Sigmoid colon (tissue), 7 donors: ENCODE measurements at places on chromosomes 1 and 21. TPM values are rescaled to one million over a fixed set of nuclear protein-coding genes. Genes with fewer than 3 reads are reported as not detected.
A peak's percentile ranks its signal among the peaks of the same experiment; 100 is the strongest.

DNA sequence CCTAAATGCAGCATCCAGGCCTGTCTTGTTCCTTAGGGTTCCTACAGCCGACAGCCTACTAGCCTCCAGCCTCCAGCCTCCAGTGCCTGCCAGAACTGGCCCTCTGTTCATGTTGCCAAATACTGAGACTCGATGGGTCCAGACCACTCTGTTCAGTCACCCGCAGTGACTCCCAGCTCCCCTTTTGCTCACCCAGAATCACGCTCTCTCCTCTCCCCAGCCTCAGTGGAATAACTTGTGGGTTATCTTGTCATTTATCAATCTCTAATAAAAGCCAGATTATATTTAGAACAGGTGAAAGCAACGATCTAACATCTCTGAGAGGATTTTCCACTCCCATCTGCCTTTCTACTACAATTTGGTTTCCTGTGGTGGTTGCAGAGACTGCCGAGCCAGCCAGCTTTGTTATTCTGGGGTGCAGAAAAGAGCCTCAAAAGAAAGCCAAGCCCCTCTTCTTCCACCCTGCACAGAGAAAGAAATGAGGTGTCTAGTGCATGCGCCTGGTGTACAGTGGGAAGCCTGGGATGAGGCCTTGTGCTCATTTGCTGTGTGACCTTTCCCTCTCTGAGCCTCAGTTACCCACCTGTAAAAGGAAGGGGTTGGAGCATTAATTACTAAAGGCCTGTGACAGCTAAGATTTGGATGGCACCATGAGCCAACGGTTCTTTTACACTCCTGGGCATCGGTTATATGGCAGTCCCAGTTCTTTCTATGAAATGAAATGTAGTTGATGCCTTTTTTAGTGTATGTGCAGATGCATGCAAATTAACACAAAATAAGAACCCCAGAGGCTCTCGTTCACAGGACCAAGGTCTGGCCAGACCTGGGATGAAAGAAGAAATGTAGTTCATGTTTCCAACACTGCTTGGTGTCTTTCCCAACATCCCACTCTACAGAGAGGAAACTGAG, 42.9 kb upstream of the ID3 start:
- no peak overlapping the region for H3K4me3 ChIP-seq
- H3K27me3 ChIP-seq, result no peaks in the 10 kb centered on the region
- no peaks in the 10 kb centered on the region for H3K36me3 ChIP-seq
- no peak overlapping the region for H3K27ac ChIP-seq

- no peaks in the 10 kb centered on the region for H3K36me3 ChIP-seq
- no peak for DNase-seq
- no peak overlapping the region for H3K27ac ChIP-seq
- H3K27me3 ChIP-seq, result no peaks in the 10 kb centered on the region
- no peaks in the 10 kb centered on the region for H3K4me1 ChIP-seq
Observed at GRCh38 chr1:29593601-29594382, 357.5 kb downstream of the PTPRU start.

DNA sequence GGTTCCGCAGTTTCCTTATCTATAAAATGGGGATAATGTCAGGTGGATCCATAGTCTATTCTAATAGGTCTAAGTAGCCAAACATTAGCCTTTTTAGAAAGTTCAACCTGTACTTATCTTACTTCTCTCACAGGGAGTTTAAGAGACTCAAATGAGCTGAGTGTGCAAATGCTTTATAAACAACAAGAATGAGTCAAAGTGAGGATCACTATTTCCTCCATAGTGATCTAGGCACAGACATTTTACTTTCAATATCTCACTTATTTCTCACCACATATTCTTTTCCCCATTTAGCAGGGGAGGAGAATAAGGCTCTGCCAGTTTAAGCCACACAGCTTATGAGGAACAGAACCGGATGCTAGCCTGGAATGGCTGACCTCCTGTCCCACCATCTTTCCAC, 92.1 kb upstream of the LMO4 start:
- H3K36me3 ChIP-seq, result no peaks in the 10 kb centered on the region
- no peaks in the 10 kb centered on the region for H3K4me1 ChIP-seq
- H3K4me3 ChIP-seq, result no peak overlapping the region
- no peak for DNase-seq
- H3K27ac ChIP-seq, result no peak overlapping the region
- no peaks in the 10 kb centered on the region for H3K27me3 ChIP-seq

DNA sequence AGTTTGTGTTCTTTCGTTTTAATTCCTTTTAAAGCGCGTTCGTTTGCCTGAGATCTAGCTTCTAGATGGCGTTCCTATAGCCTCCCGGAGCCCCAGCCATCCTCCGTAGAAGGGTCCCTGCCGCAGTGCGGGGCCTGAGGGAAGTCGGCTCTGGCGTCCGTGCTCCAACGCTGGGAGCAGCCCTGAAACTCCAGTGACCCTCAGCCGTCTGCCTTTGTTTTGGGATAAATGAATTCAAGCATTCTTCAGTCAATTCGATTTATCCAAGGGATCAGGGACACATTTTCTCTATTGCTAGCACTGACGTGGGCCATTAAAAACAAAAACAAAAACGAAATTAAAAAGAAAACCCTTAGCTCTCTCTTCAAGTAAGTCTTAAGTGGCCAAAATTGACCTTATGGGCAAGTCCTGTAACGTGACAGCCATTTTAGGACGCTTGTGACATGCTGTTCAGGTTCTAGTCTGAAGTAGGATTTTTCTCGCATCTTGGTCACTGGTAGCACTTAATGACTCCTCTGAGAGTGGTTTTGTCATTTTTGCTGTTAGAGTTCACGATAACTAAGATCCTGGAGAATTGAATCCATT, 742 bp upstream of the HSPA13 start:
- peaks cover 29% of the 10 kb centered on the region for H3K4me1 ChIP-seq
- H3K36me3 ChIP-seq, result no peaks in the 10 kb centered on the region
- DNase-seq, result no peak
- H3K4me3 ChIP-seq, result peak overlapping the region; percentile 88

GRCh38 chr1:7315316-7315715, 455.8 kb upstream of the VAMP3 start:
- no peak for DNase-seq
- H3K27ac ChIP-seq, result no peak overlapping the region
- H3K4me3 ChIP-seq, result no peak overlapping the region
- no peaks in the 10 kb centered on the region for H3K27me3 ChIP-seq

DNA sequence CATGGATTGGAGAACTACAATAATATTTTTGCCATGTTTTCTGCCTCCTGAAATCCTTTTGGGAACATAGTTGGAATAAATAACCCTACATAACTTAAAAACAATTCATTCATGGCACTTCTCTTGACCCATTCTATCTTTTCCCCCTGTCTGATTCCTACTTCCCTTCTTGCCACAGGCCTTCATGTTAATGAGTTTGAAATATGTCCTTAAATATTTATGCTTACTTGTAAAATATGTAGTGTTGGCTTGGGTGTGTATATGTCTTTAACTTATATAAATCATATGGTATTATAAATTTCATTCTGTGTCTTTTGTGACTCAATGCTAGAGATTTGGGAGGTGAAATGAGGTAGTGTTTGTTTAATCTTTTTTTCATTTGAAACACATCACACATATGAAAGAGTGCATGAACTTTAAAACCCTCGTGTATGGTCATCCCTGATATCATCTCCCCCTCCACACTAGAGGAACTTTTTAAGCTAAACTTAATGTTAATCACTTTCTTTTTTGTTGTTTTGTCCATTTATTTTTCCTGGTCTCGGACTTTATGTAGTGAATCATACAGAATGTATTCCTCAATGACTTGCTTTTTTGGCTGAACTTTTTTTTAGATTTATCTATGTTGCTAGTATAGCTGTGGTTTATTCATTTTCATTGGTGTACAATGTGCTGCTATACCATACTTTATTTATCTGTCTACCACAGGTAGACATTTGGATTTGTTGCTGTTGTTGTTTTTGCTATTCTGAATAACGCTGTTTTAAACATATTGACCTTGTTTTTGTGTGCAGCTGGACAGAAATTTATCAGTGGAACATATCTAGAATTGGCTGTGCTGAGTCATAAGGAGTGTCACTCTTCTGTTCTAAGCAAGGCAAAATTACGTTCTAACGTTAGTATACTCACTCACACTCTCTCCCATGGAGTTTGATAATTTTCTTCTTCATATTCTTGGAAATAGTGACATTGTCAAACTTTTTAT, 441.6 kb downstream of the PLPP3 start:
- H3K36me3 ChIP-seq, result no peaks in the 10 kb centered on the region
- H3K27ac ChIP-seq, result no peak overlapping the region
- no peak overlapping the region for H3K4me3 ChIP-seq
- no peaks in the 10 kb centered on the region for H3K27me3 ChIP-seq

DNA sequence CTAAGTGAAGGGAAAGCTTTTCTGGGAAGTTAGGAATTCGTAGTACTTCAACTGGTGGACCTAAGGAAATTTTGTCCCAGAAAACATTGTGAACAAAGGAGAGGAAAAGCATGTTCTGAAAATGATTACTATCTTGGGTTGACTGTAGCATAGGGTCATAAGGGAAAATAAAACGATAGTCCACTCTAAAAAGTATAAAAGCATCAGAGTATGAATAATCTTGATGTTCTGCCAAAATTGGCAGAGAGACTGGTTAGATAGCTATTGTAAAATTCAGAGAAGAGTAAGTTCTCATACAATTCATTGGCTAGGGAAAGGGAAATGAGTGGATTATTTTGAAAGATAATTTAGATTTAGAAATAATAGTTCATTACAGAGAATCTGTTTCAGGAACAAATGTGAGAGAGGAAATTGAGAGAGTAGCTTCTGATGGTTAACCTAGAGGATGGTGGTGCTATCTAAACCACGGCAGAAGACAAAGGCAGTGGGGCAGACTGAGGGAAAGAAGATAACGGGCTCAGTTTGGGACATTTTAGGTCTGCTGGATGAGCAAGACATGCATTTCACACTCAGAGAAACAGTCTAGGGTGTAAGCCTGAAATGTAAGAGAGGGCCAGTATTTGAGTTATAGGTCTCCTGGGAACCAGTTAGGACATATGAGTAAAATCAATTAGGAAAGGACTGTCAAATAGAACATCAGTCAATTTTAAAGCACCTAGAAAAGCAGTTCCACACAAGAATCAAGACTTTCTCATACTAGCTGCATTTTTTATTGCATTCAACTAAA, 799.3 kb upstream of the CXADR start:
- H3K36me3 ChIP-seq, result no peaks in the 10 kb centered on the region
- peaks cover 15% of the 10 kb centered on the region for H3K4me1 ChIP-seq
- no peak for DNase-seq

GRCh38 chr1:165476776-165477175, 31.9 kb upstream of the RXRG start:
- no peaks in the 10 kb centered on the region for H3K36me3 ChIP-seq
- DNase-seq, result no peak
- H3K4me1 ChIP-seq, result no peaks in the 10 kb centered on the region
- no peaks in the 10 kb centered on the region for H3K27me3 ChIP-seq
- no peak overlapping the region for H3K27ac ChIP-seq

- H3K27ac ChIP-seq, result no peak overlapping the region
- no peak overlapping the region for H3K4me3 ChIP-seq
- H3K36me3 ChIP-seq, result peaks cover 15% of the 10 kb centered on the region
- H3K4me1 ChIP-seq, result no peaks in the 10 kb centered on the region
- H3K27me3 ChIP-seq, result no peaks in the 10 kb centered on the region
Observed at GRCh38 chr1:1528301-1529267, 11.8 kb downstream of the TMEM240 start.

DNA sequence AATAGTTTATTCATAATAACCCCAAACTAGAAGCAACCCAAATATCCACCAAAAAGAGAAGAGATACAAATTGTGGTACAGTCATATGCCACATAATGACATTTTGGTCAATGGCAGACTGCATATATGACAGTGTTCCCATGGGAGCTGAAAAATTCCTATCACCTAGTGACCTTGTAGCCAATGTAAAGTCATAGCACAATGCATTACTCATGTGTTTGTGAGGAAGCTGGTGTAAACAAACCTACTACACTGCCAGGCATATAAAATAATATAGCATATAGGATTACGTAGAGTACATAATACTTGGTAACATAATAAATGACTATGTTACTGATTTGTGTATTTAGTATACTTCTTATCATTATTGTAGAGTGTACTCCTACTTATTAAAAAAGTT, 29.5 kb upstream of the SLFNL1 start:
- H3K27me3 ChIP-seq, result no peaks in the 10 kb centered on the region
- no peak overlapping the region for H3K4me3 ChIP-seq
- DNase-seq, result no peak
- peaks cover 6% of the 10 kb centered on the region for H3K4me1 ChIP-seq
- peaks cover 81% of the 10 kb centered on the region for H3K36me3 ChIP-seq
- no peak overlapping the region for H3K27ac ChIP-seq

DNA sequence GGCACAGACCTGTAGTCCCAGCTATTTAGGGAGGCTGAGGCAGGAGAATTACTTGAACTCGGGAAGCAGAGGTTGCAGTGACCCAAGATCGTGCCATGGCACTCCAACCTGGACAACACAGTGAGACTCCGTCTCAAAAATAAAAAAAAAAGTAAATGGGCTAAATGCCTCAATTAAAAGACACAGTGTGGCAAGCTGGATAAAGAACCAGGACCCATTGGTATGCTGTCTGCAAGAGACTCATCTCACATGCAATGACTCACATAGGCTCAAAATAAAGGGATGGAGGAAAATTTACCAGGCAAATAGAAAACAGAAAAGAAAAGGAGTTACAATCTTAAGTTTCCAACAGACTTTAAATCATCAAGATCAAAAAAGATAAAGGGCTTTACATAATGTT, 40.3 kb downstream of the ACBD6 start:
- no peaks in the 10 kb centered on the region for H3K4me1 ChIP-seq
- no peaks in the 10 kb centered on the region for H3K36me3 ChIP-seq
- H3K27ac ChIP-seq, result no peak overlapping the region
- no peak overlapping the region for H3K4me3 ChIP-seq
- H3K27me3 ChIP-seq, result no peaks in the 10 kb centered on the region

DNA sequence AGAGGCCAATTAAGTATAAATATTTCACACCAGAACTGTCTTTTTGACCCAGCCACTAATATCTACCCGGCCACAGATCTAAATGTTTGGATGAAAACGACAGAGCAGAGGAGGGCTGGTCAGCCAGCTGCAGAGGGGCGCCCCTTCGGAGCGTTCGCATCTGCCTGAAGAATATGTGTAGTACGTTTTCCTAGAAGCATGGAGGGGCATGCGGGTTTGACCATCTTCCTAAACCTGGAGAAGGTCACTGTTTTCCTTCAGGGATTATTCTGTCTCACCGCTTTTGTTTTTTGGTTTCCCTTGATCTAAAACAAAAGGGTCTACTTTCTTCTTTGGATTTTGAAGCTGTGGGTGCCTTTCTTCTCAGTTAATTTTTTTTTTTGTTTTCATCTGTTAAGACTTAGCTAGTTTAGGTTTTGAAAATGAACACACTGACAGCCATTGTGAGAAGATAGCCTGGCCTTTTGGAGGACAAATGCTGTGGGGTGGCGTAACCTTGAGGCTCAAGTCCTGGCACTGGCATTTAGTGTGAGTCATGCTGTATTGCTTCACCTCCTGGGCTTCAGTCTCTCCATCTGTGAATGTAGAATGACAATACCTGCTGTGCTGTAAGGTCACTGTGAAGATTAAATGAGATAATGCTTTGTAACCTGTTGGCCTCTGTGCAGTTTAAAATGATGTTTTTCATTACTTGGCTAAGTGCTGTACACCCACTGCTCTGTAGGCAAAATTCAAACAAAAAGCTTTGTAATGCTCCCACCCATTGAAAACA, 74.1 kb upstream of the IRF2BP2 start:
- H3K27me3 ChIP-seq, result no peaks in the 10 kb centered on the region
- peak; percentile 91 for DNase-seq
- H3K36me3 ChIP-seq, result no peaks in the 10 kb centered on the region
- peaks cover 17% of the 10 kb centered on the region for H3K4me1 ChIP-seq
- peak overlapping the region; percentile 77 for H3K27ac ChIP-seq

PADI1 gene
- not detected for total RNA-seq

SPAG17 gene
- total RNA-seq, result not detected

FAM72C gene
- total RNA-seq, result not detected
